ENCODE measurements at places on chromosomes 5 and 9. TPM values are rescaled to one million over a fixed set of nuclear protein-coding genes. Genes with fewer than 3 reads are reported as not detected.
A peak's percentile ranks its signal among the peaks of the same experiment; 100 is the strongest.

EIF4EBP3 gene
- total RNA-seq = 9.3 TPM

CCL21 gene
- total RNA-seq = 1.7 TPM

- H3K4me3 ChIP-seq = no peak overlapping the region
- no peak for DNase-seq
- H3K4me1 ChIP-seq = no peaks in the 10 kb centered on the region
- H3K36me3 ChIP-seq = peaks cover 87% of the 10 kb centered on the region
- H3K27ac ChIP-seq = no peak overlapping the region
Measured at GRCh38 chr5:14292766-14293658, 149.9 kb downstream of the TRIO start.

DNA sequence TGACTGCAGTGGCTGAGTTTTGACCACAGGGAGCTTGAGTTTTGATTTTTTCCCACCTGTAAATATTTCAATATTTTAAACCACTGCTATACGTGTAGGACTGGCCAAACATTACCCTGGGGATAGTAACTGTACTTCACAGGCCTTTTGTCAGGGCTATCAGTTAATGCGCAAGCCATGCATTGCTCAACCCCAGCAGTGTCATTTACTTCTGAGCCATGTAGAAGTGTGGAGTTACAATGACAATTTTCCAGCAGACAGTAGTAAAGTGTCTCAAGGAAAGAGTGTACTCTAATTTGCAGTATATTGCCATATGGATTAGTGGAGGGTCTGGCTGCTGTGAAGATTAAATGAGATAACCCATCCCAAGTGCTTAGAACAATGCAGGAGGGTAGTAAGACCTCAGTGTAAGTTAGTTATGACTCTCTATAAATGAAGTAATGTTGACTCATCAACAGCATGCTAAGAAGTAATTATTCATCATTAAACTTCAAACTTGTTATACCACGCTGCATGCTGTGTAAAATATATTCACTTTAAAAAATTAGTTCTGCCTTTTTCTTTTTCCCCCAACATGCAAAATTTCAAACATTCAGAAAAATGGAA is 489.2 kb downstream of the KDM4C start:
- no peak overlapping the region for H3K27ac ChIP-seq
- no peaks in the 10 kb centered on the region for H3K36me3 ChIP-seq
- DNase-seq = no peak
- H3K27me3 ChIP-seq = no peaks in the 10 kb centered on the region
- H3K4me3 ChIP-seq = no peak overlapping the region

INSL4 gene
- not detected for total RNA-seq

DNA sequence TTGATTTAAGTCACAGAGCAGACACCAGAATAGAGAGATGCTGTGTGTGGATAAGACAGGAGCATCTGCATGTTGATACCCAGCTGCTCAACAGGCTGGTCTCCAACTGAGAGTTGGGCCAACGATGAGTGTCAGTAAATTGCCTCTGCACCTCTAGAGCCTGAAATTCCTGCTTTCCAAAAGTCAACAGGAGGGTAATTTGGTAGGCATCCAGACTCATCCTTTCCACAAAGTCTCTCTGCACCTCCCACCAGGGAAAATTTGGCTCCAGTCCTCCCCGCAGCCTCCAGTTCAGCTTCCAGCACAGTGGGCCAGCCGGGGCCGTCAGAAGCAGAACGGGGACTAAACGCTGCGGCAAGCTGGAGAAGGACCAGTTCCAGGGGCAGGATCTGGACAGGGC is 136.9 kb downstream of the RFK start:
- no peaks in the 10 kb centered on the region for H3K27me3 ChIP-seq
- no peaks in the 10 kb centered on the region for H3K4me1 ChIP-seq
- peak overlapping the region; percentile 55 for H3K27ac ChIP-seq
- DNase-seq = peak; percentile 18
- H3K4me3 ChIP-seq = no peak overlapping the region

SPINK14 gene
- not detected for total RNA-seq

GRCh38 chr5:35342664-35343063 is 112.4 kb upstream of the PRLR start:
- H3K4me3 ChIP-seq = no peak overlapping the region
- no peaks in the 10 kb centered on the region for H3K4me1 ChIP-seq
- no peaks in the 10 kb centered on the region for H3K27me3 ChIP-seq
- no peak for DNase-seq
- H3K27ac ChIP-seq = no peak overlapping the region

PLCXD3 gene
- total RNA-seq = not detected

DNA sequence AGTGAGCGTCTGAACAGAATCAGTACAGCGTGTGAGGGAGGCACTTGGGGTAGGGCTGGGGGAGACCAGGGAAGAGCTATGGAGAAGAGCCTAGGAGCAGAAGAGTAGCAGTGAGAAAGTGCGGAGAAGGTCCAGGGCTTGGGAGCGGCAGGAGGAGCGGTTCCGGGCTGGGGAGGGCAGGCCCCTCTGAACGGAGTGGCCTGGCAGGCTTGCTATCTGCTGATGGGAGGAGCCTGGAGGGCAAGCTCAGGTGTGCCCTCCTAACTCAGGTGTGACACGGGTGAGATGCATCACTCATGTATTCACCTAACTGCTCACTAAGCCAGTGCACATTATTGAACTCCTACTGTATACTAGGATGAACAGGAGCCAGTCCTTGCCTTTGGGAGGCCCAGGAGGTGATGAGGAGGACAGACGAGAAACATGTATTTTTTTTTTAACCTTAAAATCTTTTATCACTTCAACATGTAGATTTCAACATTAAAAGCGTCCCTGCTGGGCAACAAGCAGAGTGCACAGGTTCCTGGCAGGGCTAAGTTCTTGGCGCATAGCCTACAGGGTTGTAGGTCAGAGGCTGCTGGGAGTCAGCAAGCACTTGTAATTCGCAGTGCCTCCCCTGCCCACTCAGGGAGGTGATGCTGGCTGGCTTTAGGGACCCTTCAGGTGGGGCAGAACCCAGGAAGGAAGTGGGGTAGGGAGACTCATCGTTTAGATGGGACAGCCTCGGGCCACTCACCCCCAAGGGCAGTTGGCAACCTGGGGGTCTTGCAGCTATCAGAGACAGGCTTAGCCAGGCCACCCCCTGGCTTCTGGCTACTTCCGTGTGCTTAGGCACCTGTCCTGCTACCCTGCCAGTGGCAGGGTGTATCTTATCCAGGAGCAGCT is 55.5 kb downstream of the TMOD1 start:
- peaks cover 25% of the 10 kb centered on the region for H3K4me1 ChIP-seq
- H3K27me3 ChIP-seq = no peaks in the 10 kb centered on the region
- peak overlapping the region; percentile 81 for H3K27ac ChIP-seq
- peaks cover 21% of the 10 kb centered on the region for H3K36me3 ChIP-seq
- H3K4me3 ChIP-seq = no peak overlapping the region
- peak; percentile 80 for DNase-seq

- no peaks in the 10 kb centered on the region for H3K27me3 ChIP-seq
- no peak overlapping the region for H3K4me3 ChIP-seq
- H3K4me1 ChIP-seq = no peaks in the 10 kb centered on the region
Measured at GRCh38 chr5:163815240-163815791, 309.9 kb downstream of the MAT2B start.

ANKRD18A gene
- 5.8 TPM for total RNA-seq

DNA sequence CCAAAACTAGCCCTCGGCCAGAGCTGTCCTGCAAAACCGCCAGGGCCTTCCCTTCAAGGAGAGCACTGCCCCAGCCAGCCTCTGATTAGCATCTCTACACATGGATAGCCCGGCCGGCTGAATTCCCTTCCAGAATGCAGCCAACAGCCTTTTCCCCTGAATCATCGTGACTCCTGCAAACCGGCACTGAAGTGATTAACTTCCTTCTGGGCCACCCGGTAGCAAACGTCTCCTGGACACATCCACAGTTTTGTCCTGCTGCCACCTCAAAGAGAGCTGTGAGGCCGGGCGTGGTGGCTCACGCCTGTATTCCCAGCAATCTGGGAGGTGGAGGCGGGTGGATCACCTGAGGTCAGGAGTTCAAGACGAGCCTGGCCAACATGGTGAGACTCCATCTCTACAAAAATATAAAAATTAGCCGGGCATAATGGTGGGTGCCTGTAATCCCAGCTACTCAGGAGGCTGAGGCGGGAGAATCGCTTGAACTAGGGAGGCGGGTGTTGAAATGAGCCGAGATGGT is 21.1 kb upstream of the EEIG1 start:
- H3K4me3 ChIP-seq = no peak overlapping the region
- no peaks in the 10 kb centered on the region for H3K36me3 ChIP-seq
- H3K27me3 ChIP-seq = no peaks in the 10 kb centered on the region
- H3K4me1 ChIP-seq = peaks cover 23% of the 10 kb centered on the region
- H3K27ac ChIP-seq = peak overlapping the region; percentile 54

DNA sequence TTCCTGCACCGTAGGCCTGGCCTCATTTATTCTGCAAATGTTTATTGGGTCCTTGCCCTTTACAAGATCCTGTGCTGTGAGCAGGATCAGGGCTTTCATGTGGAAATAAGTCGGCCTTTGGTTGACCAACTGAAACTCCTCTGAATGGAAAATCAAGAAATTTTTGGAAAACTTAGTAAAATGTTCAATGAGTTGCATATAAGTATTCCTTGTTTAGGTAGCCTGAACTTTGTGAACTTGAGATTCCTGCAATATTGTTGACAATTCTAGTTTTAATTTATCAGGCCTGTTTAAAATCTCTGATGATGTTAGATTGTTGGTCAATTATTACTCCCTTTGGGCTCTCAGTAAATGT is 1.1 kb downstream of the MAML1 start:
- peak overlapping the region; percentile 91 for H3K27ac ChIP-seq
- H3K4me1 ChIP-seq = peaks cover 65% of the 10 kb centered on the region
